Smooth muscle cell of the brain vasculature (primary cell): ENCODE measurements at places on chromosomes 12 and 14.
A peak's percentile ranks its signal among the peaks of the same experiment; 100 is the strongest.

DNA sequence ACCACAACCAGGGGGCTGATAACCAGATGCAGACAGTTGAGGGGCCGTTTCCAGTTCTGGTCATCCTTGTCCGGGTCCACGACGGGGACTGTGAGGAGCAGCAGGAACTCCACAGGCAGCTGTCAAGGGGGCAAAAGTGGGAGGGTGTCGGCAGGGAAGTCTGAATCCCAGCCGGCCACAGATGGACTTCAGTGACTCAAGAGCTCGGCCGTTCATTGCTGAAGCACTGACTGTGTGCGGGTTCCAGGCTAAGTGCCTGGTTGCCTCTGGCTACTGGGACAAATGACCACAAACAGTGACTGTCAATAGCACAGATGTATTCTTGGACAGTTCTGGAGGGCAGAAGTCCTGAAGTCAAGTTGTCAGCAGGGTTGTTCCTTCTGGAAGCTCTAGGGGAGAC is 19.6 kb downstream of the SLC8B1 start:
- no peak for DNase-seq

DNA sequence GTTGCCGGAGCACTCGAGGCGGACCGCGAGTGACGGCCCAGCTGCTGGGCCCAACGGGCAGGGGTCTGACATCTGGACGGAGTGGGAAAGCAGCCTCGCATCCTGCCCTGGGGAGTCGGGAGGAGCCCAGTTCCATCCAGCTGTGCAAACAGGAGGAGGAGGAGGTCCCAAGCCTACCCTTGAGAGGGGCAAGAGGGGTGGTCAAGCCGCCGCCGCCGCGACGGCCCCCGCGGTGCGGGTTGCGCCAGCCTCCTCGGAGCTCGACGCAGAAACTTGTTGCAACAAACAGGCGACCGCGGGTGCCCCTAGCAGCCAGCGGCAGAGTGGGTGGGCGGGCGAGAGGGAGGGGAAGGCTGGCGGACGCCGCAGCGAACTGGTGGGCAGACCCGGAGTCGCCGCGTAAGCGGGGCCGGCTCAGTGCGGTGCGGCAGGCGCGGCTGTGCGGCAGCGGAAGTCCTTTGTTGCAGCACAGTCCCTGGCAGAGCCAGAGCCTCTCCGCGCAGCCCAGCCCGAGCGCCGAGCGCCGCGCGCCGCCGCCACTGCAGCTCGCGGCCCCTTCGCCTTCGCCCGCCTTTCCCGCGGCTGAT is at the start of gene ZBTB1:
TSS of gene ZBTB1 (plus strand) at position 461 of the 587 bp plus-strand sequence. CDS start 16,735 bp downstream, outside the sequence.
- DNase-seq = peak; percentile 86

DNA sequence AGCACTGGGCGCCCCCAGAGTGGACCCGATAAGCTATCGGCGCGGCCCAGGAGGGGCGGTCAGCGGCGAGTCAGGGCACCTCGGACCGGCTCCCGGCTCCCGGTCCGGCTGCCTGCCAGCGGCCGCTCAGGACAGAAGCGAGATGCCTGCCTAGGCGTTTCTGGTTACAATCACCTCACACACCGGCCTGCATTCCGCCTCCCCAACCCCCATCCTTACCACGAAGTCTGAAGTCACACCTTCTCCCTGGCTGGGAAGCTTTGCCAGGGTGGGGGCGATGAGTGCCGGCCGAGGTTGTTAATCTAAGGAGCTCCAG is 42.6 kb upstream of the TBX5 start:
- no peak for DNase-seq

GRCh38 chr14:23143911-23144310 is 24.9 kb upstream of the CEBPE start:
- DNase-seq = no peak

DNA sequence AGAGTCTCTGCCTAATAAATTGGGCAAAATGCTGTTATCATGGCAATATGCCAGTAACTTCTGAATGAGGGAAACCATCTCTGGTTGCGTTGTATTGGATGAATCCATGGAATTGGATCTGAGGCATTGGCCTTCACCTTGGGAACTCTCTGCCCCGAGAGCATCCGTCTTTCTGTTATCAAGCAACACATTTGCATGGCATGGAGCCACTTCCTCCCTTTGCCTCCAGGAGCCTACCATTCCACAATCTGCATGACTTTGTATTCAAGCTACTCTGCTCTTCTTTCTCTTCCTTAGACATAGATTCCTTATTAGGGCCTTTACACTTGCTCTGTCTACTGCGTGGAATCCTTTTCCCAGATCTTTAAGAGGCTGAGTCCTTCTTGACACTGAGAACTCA is 57.2 kb downstream of the RIC8B start:
- DNase-seq = no peak

DNA sequence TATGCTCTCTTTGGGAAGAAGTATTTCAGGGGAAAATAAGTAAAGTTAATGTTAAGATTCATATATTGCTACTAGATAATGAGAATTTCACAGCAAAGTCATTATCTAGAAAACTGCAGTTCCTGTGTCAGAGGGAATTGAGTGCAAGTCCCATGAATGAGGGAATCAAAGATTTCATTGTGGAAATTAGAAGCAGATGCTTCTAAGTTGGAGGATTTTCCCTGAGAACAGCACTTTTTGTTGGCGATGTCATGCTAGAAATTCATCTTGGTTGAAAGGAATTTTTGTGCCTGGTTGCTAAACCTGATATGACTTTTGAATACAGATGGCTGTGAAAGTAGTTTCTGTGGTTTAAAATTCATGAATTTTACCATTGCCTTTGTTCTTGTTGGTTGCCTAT is 25.6 kb downstream of the FRMD6 start:
- no peak for DNase-seq

GRCh38 chr12:57242691-57243454 is 8.1 kb downstream of the STAC3 start:
- no peak for DNase-seq

- DNase-seq = no peak
Observed at GRCh38 chr14:80356413-80356812, 145.1 kb upstream of the DIO2 start.

- no peak for DNase-seq
Observed at GRCh38 chr14:59595071-59595470, 18.5 kb upstream of the CCDC175 start.

DNA sequence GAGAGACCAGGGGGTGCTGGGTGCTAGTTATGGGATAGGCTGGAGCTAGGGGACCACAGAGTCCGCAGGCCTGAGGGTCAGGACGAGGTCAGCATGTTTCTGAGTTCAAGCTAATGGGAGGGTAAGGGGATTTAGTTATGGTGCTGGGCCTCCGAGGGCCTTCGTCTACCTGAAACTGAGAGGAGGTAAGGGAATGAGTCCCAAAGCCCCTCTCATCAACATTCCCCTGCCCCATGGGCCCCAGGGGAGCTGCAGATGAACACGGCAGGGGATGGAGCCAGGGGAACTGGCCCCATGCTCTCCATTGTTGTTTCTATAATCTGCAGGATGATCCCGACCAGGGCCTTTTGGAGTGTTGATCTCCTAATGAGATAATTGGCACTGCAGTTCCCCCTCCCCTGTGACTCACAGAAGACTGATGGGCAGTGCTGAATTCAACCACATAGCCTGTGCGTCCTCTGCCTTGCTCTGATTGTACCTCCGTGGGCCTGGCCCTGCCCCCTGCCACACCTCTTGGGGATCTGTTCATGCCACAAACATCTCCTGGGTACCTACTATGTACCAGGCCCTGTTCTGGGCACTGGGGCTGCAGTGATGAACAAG is 21.4 kb downstream of the FAIM2 start:
- DNase-seq = no peak

DNA sequence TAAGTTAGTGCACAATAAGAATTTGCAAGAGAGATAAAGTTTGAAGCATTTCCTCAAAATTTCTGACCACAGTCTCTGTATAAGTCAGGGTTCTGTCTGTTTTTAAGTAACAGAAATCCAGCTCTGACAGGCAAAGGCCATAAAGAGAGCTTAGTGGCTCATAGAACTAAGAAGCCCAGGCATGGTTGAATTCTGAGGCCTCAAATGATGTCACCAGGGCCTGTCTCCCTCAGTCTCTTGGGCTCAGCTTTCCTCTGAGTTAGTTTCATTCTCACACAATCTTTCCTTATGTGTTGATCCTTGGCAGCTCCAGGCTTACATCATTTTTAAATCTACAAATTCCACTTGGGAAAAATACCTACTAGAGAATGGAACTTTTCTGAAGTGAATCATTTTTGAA is 173.4 kb upstream of the ATP2B1 start:
- no peak for DNase-seq

- peak; percentile 83 for DNase-seq
Observed at GRCh38 chr12:94245631-94246383, 97.4 kb downstream of the PLXNC1 start.

- DNase-seq = no peak
Observed at GRCh38 chr12:19688532-19688931, 249.2 kb downstream of the AEBP2 start.

DNA sequence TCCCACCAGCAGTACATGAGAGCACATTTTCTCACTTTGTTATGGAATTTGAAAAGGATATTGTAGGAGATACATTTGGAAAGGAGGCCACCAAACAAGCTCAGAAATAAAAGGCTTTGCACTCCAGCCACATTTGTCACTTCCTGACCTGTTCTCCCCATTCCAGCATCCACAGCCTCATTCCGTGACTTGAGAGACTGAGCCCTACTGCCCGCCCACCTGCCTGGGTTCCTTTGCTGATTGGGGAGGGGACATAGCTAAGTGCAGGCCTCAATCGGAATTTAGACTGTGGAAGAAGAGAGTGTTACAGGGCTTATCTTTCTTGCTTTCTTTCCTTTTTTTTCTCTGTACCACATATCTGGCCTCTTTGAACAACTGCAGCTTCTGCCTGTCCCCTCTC is 735.4 kb upstream of the TMEM132C start:
- no peak for DNase-seq

DNA sequence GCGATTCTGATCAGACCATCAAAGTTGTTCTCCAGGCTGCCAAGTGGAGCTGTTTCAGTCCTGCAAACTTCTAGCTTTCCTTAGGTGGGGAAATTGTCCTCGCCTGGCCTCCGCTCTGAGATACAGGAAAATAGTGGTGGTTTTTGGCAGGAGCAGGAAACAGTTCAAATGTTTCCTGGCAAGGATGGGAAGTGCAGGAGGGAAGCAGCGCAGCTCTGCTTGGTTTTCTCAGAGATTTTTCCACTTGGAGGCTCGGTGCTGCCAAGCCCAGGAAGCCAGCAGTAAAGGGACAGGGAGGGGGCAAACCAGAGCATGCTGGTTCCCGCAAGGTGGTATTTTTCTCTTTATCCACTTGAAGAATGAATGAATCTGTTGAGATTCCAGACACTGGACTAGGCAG is 17.0 kb downstream of the TMEM63C start:
- DNase-seq = no peak

- no peak for DNase-seq
Observed at GRCh38 chr14:22492622-22493542, 96.1 kb downstream of the DAD1 start.

GRCh38 chr12:52789637-52790426 is 6.1 kb downstream of the KRT3 start:
- DNase-seq = no peak

DNA sequence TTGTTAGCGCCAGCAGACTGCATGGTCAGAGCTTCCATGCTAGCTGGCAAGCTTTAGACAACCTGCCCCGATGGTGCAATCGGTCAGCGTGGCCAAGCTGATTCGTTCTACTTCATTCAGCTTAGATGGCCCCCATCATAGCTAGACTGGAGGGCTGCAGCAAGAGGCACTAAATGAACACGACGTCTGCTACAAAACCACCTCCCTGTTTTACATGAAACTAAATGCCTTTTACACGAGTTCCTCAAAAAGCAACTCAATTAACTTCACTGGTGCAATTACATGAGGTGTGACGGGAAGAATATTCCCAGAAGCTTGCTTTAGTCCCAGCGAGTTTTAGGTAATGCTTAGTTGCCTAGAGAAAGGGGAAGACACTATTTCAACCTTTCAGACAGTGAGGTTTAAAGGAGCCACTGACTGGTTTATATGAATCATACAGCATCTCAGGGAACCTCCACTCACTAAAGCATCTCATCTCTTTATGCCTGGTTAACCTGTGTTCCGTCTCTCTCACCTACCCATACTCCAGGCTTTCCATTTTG is 8.4 kb downstream of the NIN start:
- DNase-seq = no peak

DNA sequence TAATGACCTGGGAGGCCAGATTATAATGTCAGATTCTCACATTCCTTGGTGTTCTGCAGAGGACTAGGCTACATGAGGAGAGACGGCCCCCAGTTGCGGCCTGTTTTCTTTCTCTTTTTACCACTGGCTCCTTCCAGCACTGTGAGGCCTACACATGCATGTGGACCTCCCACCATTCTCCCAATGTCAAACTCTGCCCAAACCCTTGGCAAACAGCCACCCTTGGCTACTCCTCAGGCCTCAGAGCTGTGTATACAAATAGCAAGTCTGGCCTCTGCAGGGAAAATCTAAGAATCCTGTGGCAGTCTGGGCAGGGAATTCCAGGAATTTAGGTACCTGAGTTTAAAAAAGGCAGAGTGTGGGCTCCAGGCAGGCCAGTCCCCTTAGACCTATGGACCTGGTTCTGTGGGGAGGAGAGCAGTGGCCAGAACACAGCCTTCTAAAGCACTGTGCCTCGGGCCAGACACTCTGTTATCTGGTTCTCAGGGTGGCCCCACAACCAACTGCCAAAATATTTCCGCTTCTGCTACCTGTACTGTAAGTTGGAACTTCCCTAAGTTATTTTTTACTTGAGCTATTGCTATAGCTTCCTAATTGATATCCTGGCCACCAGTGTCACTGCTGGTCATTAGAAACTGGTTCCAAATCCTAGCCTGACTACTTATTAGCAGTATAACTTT is 19.9 kb upstream of the NEDD1 start:
- DNase-seq = peak; percentile 35

DNA sequence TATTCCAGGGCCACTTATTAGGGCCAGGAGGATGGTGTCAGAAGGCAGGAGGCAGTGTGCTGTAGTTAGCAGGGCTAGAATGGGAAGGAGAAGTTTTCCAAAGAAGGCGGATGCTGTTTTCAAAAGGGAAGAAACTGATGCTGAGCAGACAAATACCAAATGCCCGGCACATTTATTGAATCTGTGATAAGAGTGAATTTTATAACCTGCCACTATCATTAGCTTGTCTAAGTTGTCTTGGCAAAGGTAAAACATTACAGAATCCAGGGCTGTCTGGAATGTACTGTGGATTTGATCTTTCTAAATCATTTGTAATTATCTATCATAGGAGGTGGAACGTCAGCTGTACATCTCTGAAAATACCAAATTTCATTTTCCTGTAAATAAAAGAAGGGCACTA is 40.8 kb downstream of the NDUFA12 start:
- no peak for DNase-seq

DNA sequence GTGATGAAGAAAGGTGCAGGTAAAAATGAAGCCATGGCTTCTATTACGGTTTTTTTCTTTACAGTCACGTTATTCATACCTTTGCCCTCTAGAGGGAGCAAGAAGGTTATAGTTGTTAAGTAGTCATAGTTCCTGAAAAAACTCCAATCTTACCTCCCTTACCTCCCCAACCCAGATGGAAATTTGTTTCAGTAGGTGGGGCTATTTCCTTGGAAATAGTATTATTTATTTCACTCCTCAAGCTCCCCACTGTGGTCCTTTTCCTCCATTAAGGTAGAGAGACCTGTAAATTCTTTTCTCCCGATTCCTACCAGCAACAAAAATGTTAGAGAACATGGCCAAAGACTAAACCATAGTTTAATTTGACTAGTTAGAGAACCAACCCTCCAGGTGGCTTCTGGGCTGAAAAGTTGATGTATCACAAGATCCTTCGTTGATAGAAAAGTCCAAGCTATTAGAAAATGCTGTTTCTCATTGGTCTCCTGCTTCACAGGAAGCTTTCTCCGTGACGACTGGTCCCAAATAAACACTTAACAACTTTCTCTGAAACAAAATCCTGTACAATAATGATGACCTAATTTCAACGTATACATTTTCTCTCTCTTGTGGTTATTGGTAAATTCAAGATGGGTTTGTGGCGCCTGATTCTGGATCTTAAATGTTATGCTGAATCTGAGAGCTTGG is 43.5 kb downstream of the TMX1 start:
- peak; percentile 85 for DNase-seq
